H4 (cell line): ENCODE measurements at places on chromosomes 3 and 15. TPM values are rescaled to one million over a fixed set of nuclear protein-coding genes. Genes with fewer than 3 reads are reported as not detected.

The LYZL4 gene
- total RNA-seq: not detected in 2 replicates

The ZNF385D gene
- not detected in 2 replicates for total RNA-seq

The SEMA6D gene
- 7.6 and 10.4 TPM in 2 replicates for total RNA-seq

The SOX2 gene
- 4.3 and 6.6 TPM in 2 replicates for total RNA-seq

The DMXL2 gene
- 10.0 and 17.8 TPM in 2 replicates for total RNA-seq

The MOBP gene
- 0.17 TPM in 1 of 2 replicates, not detected in the other for total RNA-seq

The DNAH12 gene
- total RNA-seq: 0.06 TPM in 1 of 2 replicates, not detected in the other

The NTRK3 gene
- 0.04 TPM in 1 of 2 replicates, not detected in the other for total RNA-seq

The PLA1A gene
- 0.04 and 0.18 TPM in 2 replicates for total RNA-seq

The UBXN7 gene
- 8.0 and 10.2 TPM in 2 replicates for total RNA-seq

The DAPK2 gene
- 0.16 and 0.39 TPM in 2 replicates for total RNA-seq

DNA sequence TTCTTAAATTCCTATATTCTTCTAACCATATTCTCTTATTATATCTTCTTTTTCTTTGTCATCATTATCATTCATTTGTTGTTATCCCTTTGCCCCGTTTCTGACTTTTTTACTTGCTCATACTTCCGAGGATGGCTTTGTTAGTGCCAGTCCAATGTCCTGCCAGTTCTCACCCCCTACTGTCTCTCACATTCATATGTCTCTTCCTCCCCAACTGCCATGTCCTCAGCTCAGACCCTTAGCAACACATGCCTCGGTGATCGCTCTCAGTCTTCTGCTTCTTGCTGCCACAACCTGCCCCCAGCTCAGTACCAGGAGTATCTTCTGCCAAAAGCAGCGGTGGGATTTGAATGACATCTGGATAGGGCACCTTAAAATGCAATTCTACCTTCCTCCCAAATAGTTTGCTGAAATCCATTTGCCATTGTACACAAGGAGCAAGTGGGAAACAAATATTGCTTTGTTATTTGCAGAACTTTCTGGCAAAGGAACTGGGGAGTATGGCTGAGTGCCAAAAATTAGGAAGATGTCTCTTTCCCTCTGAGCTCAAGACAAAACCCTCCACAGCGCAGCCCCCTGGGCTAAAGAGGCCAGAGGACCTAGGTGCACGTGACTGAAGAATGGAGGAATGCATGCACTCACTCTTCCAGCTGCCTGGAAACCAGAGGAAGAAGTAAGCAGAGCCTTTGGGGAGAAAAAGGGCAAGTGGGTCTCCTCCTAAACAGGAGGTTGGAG lies 57.7 kb upstream of the CTNNB1 start:
- DNase-seq: no peak

DNA sequence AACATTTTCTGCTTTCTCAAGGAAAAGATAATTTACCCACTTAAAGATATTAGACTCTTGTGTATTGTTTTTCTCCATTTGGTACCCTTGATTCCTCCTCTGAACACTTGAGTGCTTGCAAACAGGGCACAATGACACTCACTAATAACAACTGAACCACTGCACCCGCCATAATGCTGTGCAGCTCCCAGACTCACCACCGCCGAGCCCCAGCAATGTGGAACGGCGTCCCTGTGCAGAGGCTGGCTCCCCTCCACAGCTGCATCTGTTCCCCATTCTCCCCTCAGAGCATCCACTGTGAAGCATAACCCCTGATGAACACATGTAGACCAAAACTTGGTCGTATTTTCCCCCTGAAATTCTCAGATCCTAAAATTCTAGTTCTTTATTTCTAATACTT lies 276.2 kb upstream of the PLSCR5 start:
- no peak for DNase-seq

GRCh38 chr3:194141415-194142155 lies 5.6 kb downstream of the HES1 start:
- DNase-seq: peak; percentile 94

DNA sequence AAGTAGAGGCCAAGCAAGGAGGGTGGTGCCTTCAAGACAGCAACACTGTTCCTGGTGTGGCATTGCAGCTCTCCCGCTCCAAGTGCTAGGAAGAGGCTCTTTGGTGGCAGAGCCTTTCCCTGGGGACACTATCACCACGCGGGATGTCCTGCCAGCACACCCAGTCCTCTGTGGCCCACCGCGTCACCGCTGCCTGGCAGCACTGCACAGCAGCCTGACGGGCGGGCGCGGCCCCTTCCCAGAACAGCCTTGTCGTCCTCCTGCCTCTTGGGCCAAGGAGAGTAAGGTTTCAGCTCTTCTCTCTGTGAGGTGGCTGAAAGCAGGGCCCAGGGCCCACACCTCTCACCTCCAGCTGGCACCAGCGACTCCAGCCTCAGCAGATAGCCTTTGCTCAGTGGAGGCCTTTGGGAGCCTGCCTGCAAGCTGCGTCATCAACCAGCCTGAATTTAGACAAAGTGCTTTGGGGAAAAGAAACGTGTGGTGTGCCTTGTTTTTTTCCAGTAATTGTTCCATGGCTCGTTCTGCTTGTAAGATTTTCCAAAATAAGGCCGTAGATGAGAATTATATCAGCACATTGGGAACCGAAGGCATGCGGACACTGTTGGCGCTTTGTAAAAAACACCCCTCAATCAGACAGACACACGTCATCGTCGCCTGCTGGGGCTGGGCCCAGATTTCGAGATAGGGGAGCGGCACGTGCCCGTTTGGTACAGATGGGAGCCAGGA lies 65.0 kb downstream of the AAGAB start:
- no peak for DNase-seq

GRCh38 chr15:74062671-74063070 lies 19.7 kb downstream of the GOLGA6A start:
- DNase-seq: no peak

DNA sequence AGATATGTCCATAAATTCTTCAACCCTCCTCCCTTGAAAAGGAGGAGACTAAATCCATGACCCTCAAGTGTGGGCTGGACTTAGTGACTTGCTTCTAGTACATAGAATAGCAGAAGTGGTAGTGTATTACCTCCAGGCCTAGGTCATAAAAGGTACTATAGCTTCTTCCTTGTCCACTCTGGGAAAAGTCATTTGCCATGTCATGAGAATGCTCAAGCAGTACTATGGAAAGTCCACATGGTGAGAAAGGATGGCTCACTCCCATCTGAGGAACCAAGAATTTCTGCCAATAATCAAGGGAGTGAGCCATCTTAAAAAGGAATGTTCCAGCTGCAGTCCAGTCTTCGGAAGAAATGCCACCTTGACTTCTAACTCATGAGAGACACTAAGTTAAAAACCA lies 10.5 kb upstream of the ILDR1 start:
- DNase-seq: no peak

GRCh38 chr3:713006-713621 lies 379.7 kb upstream of the CNTN6 start:
- peak; percentile 31 for DNase-seq

- peak; percentile 94 for DNase-seq
These were observed 25.9 kb downstream of the SMAD3 start for GRCh38 chr15:67091071-67091979.

DNA sequence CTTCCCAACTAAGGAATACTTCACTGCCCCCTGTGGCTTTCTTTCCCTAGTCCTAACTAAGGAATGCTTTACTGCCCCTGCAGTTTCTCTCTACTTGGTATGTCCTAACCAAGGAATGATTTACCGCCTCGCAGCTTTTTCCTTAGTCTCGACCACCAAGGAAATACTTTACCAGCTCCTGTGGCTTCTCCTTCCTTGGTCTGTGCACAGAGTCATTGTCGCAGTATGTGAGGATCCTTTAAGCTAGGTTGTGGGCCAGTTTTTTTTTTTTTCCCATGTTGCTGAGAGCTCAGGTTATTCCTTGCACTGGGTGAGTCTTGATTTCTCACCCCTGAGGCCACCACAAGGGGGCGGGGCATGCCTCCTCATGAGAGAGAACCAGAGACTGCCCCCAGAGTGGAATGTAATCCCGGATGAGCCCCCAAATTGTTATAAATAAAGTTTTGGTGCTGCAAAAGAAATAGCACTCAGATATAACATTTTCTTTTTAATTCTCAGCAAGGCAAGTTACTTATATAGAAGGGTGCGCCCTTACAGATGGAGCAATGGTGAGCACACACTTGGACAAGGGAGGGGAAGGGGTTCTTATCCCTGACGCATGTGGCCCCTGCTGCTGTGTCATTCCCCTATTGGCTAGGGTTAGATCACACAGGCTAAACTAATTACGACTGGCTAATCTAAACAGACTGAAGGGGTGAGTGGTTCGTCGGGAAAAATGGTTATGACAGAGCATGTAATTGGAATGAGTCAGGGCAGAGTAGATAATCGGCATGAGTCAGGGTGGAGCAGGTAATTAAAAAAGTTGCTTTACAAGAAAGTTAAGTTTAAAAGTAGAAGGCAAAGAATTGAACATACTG lies 27.0 kb downstream of the NDUFB4 start:
- DNase-seq: peak; percentile 91

GRCh38 chr3:149603126-149604074 lies 54.4 kb downstream of the WWTR1 start:
- peak; percentile 47 for DNase-seq

- no peak for DNase-seq
These were observed 174.8 kb upstream of the BHLHE40 start for GRCh38 chr3:4804161-4805058.

GRCh38 chr15:29124581-29125381 lies 144.8 kb downstream of the NSMCE3 start:
- no peak for DNase-seq

- no peak for DNase-seq
These were observed 880.6 kb upstream of the ARPP21 start for GRCh38 chr3:34758630-34759261.

- no peak for DNase-seq
These were observed 175.3 kb downstream of the UACA start for GRCh38 chr15:70587896-70588567.

DNA sequence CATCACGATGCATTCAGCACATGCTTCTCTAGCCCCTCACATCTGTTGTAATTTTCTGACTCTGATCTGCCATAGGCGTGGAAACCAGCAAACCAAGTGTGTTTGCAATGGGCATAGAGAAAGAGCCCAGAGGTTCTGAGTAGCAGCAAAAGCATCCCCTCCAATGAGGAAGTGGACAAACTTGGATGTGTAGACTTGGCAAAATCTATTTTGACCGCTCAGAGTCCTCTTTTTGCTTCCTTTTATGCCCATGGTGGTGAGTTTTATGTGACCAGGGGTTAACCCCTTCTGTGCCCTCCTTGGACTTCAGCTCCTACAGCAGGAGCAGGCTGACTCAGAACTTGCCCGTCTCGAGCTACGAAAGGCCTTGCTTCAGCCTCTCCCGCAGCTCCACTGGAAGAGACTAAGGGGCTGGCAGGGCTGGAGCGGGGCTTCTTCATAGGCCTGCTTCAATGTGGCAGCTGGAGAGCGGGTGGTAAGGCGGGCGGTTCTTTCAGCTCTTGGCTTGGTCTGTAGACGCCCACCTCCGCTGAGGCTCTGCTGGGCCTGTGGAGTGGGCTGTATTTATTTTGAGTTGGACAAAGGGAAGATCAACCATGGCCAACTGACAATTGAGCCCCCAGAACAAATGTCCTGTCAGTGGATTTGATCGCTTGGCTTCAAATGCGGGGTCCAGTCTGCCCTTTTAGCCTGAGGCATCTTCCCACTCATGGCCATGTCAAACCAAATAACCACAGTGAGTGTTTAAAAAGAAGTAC lies 6.5 kb upstream of the ETV5 start:
- no peak for DNase-seq

DNA sequence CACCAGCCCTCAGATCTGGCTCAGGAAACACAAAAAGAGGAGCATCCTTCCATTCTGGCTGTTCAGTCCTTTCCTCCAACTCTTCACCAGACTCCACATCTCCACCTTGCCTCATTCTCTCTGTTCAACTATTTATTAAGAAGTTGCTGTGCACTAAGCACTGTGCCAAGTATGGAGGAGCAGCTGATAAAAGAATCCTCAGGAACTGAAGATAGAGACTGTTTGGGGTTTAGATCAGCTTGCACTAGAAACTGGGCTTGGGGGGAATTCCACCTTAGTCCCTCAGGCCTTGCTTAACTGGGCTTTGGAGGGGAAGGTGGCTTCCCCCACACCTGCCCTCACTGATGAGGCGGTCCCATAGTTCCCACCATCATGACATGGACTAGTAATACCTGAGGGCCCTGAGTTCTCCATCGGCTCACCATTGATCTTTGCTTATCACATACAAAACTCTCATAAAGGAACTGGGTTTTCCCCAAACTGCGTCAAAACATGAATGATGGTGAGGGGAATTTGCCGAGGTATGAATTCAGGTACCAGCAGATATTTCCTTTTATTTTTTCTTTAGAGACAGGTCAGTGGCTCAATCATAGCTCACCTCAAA lies 1.7 kb upstream of the CCR8 start:
- no peak for DNase-seq

DNA sequence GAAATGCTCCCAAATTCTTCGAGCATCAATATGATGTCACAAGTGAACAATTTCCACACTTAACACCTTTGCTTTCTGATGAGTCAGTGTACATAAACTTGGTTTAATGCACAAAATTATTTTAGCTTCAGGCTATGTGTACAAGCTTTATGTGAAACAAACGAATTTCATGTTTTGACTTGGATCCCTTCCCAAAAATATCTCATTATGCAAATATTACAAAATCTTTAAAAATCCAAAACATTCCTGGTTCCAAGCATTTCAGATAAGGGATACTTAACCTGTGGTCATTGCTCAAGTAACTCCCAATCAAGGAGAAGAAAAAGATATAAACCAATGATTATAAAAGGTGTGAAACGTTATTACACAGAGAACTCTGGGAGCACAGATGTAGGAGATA lies 25.2 kb downstream of the RAB5A start:
- no peak for DNase-seq

- no peak for DNase-seq
These were observed 134.2 kb upstream of the NSMCE3 start for GRCh38 chr15:29403772-29404171.

GRCh38 chr15:89423981-89424380 lies 72.4 kb downstream of the RHCG start:
- DNase-seq: no peak
